ENCODE measurements at places on chromosomes 11 and 22. TPM values are rescaled to one million over a fixed set of nuclear protein-coding genes. Genes with fewer than 3 reads are reported as not detected.

DNA sequence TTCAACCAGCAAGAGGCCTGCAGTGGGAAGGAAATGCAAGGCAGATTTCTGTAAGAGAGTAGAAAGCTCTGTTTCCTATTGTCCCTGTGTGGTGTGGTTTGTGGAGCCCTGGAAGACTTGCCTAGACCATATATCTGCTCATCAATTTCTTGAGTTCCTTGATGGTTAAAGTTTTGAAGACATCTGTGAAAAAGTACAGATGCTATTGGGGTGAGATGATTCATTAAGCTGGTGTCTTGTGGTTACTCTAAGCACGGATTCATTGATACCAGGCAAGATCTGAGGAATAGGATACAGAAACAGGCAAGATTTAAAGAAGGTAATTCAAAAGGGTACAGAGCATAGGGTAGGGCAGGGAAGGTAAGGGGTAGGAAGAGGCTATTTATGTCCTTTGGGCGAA, 275.8 kb upstream of the SESN3 start:
- no peak for DNase-seq

The NAGA gene
- total RNA-seq: 41.2 TPM

DNA sequence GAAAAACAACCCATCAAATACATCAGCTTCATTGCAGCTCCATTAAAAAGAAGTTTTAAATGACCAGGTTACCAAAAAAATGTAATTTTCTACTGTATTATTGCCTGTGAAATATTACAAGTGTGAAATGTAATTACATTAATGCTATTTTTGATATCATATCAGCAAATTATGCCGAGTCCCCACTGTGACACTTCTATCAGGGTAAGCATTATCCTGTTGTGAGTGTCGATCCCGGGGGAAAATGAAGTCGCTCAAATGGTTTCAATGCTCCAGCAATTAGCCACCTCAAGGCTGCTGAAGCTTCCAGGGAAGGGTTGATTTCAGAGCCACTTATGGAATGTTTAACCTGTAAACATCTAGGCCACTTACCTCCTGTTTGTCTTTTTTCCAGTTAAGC, 70.4 kb downstream of the RCN1 start:
- DNase-seq: no peak

The C1QTNF5 gene
- total RNA-seq: 0.87 TPM

GRCh38 chr22:44047891-44048301, 23.8 kb downstream of the PARVB start:
- no peak for DNase-seq

The MISFA gene
- 0.36 TPM for total RNA-seq

The EMSY gene
- total RNA-seq: 7.8 TPM

- no peak for DNase-seq
Observed at GRCh38 chr11:2890466-2891294, 5.1 kb upstream of the CDKN1C start.

GRCh38 chr11:6563667-6564066, 39.7 kb downstream of the RRP8 start:
- no peak for DNase-seq

DNA sequence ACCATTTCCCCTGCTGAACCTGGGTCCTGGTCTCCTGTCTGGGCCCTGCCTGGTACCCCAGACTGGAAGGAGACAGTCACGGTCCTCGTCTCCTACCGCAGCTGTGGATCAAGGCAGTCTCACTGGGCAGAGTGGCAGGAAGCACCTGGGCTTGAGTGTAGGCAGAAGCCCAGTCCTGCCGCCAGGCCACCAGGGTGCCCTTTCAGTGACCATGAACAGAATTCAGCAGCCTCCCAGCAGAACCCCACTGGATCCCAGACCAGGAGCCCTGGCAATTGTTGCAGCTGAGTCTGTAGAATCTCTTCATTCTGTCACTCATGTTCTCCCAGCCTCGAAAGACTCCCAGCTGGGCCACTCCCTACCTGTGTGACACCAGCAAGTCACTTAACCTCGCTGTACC, 25.5 kb upstream of the CREB3L1 start:
- DNase-seq: no peak

DNA sequence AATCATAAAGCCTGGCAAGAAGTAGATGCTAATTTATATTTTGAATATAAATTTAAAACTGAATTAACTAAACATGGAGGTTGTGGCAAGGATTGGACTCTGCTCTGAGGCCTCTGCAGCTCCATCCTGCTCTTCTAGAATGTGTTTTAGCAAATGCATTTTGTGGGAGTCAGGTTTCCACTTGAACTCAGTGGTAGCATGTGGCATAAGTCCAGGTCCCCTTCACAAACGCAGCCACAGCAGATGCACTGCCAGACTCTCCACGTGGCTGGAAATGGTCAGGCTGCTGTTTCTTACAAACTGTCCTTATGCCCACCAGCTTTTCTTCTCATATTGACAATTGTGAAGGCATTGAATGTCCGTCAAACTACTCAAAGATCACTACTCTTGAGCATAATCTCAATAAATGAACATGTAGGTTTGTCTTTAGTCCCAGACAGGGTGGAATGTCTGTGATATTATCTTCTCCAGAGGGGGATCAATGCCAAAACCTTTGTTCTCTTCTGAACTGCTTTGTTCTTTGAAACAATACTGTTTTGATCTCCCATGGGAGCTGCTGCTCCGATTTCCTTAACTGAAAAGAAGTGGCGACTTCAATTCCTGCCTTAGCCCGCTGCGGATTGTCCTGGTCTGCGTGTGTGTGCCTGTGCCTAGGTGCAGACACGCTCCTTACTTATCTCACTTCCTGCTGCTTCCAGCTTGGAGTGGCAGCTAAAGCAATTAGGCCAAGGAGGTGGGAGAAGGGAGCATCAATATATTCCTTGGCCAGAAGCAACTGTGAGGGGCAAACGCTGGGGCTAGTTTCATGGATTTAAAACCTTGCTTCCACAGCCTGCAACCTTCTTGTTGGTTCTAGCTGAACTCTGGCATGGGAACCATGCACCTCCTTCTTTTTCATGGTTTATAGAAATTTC, 24.2 kb downstream of the EIF4G2 start:
- no peak for DNase-seq

GRCh38 chr11:14980854-14981253, 8.7 kb upstream of the CALCA start:
- no peak for DNase-seq

DNA sequence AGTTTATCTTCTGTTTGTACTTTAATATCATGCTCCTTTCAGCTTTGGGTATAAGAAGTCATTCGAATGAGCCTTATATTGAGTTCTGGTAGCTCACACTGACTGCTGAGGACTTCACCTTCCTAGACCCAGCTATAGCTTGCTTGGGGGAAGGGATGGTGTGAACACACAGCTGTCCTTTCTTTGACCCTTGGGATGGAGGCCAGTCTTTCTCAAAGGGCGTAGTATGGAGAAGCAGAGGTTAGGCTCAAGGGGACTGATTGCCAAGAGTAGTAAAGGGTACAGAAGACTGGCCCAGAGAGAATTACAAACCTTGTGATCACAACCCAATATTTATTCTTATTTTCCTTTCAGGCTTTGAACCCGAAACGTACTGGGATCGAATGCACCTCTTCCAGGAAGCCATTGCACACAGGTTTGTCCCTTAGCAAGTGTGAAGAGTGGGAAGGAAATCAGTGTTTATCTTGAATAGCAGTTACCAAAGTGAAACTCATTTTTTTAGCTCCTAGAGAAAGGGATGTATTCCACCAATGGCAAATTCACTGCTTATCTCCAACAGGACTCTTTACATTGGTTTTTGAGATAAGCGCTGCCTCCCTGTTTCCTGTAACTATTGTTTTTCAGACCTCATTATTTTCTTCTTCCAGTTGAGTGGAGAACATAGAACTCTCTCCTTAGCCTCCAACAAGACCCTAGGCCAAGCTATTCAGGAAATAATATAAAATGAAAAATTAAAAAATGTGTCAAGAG, 42.8 kb upstream of the YWHAH start:
- no peak for DNase-seq

GRCh38 chr22:29348956-29349355, 33.5 kb upstream of the RASL10A start:
- no peak for DNase-seq

DNA sequence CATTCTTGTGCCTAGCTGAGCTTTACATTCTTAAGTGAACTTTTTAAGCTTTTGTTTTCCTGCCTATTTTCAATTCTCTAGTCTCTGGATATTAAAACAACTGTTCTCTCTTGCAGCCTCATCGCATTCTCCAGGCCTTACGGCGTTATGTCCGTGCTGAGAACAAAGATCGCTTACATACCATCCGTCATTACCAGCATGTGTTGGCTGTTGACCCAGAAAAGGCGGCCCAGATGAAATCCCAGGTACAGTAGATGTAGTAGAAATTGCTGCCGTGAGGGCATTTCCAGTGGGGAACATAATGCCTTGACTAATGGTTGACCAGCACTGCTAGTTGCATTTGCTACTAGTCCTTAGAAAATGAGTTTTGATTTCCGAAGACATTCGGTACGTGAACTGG, 29.7 kb upstream of the ST14 start:
- DNase-seq: no peak

The DLG2 gene
- total RNA-seq: 0.17 TPM

The SCGB1D2 gene
- not detected for total RNA-seq

DNA sequence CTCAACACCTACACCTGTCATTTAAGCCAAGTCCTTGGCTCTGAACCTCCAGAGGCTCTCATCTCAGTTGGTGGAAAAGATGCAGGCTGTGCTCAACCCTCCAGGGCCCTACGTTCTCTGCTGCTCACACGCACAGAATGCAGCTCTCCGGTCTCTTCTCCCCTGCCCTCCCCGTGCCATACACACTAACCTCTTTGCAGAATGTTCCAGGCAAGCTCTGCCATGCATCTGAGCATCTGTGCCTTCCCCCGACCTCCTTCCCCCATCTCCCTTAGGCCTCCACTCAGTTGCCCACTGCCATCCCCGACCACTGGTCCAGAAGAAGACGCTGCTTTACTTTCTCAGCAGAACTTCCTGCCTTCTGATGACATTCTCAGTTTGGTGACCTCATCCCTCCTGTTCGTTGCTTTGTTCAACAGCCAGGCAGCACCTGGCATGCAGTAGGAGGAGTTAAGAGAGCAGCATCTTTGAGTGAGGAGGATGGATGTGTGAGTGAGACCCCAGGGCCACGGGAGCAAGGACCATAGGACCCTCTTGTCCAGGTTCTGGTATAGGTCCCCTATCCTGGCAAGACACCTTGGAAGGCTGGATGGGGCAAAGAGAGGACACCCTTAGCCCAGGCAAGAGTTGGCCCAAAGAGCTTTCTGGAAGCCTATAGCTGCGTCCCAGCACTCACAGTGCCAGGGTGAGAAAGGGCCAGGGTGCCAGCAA, 598.0 kb downstream of the BRD1 start:
- DNase-seq: no peak

The TOB2 gene
- 31.8 TPM for total RNA-seq

DNA sequence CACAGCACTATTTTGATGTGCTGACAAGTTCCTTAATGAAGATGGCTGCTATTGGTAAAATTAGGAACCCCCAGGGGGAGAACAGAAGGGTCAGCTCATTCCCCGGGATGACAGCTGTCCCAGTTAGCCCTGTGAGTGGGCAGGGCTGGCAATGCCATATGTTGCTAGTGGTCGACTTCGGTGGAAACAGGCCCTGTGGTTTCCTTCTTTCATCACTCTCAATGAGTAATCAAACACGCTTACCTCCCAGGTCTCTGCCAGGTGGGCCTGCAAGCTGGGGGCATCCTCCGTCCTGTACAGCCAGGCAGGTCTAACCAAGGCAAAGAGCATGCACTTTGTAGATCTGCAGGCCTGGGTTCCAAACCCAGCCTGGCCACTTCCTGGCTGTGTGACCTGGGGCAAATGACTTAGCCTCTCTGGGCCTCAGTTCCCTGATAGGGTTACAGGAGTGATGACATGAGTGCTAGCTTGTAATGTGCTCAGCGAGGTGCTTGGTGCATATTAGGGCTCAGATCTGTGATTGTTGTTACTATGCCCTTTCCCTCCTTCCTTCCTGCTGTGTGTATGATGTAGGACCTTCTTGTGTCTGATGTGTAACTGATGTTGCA, 85.2 kb downstream of the TSPAN18 start:
- DNase-seq: no peak

GRCh38 chr11:22516111-22516510, 109.5 kb downstream of the FANCF start:
- no peak for DNase-seq

GRCh38 chr22:37419370-37419968, 7.8 kb downstream of the ELFN2 start:
- no peak for DNase-seq

The RASSF10 gene
- 3.0 TPM for total RNA-seq

The SLC22A25 gene
- not detected for total RNA-seq

GRCh38 chr22:49880281-49880680, 26.6 kb downstream of the ZBED4 start:
- DNase-seq: no peak

- DNase-seq: no peak
Observed at GRCh38 chr22:38453066-38453672, 1.8 kb downstream of the KCNJ4 start.

The GLYATL1 gene
- total RNA-seq: 5.0 TPM

The MS4A14 gene
- not detected for total RNA-seq

GRCh38 chr22:42437488-42438292, 5.5 kb upstream of the NFAM1 start:
- no peak for DNase-seq

Data from epithelial cell of proximal tubule (primary cell).